Stimulated activated CD8-positive, alpha-beta memory T cell treated with anti-CD3 and anti-CD28 coated beads, Interleukin-12 subunit alpha, Interleukin-12 subunit beta, amount 100 ng/mL, for 1 hour (primary cell): ENCODE measurements at places on chromosomes 12 and 14.

- DNase-seq, result no peak
Observed at GRCh38 chr12:101685092-101685491, 12.3 kb upstream of the CHPT1 start.

GRCh38 chr12:3173008-3173553 lies 95.9 kb downstream of the TSPAN9 start:
- no peak for DNase-seq

DNA sequence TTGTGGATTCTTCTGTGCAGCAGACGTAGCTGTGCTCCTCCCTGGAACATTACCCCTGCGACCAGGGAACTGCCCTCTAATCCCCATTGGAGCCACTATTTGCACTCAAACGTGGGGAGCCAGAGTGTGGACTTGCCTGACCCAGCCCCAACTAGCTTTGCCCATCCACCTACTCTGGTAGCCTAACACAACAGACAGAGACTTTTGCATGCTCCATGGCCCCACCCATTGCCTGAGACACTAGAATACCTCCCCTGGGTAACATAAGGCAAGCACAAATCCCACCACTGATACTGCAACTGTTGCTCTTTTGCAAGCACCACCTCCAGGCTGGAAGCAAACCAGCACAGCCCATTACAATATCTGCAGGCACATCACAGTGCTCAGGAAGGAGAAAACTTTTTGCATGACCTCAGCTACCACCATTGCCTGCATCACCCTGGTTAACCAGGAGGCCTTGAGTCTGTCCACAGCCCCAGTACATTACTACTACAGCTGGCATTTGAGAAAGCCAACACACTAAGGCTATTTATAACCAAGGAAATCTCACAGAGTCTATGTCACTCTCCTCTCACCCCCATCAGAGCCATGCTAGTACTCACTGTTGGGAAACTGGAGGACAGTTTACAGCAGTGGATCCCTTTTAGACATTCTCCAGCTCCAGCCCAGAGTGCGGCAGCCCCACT lies 15.0 kb downstream of the CEP128 start:
- DNase-seq, result no peak

GRCh38 chr14:23284654-23285529 lies 1.0 kb downstream of the HOMEZ start:
- no peak for DNase-seq

- DNase-seq, result no peak
Observed at GRCh38 chr12:97936165-97936564, 473.6 kb downstream of the RMST start.

DNA sequence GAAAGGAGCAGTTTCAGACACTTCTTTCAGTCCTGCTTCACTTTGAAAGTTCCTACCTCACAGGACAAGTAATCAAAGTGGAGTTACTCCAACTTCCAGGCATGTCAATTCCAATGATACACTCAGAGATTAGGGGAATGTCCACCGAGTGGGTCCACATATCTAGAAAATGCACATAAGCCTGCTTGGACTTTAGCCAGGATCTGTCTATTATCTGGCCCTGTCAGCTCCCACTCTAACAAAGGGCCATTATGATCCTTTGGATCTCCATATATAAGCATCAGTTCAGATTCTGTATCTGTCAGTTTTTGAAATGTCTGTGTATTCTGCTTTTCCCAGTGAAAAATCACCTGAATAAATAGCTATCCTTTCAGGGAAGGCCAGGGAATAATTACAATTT lies 112.9 kb upstream of the ATXN7L3B start:
- DNase-seq, result no peak

- no peak for DNase-seq
Observed at GRCh38 chr12:127600211-127600610, 666.8 kb upstream of the TMEM132C start.
